Cardiac septum (tissue), 1 donor: ENCODE measurements at places on chromosomes 12 and 14. TPM values are rescaled to one million over a fixed set of nuclear protein-coding genes. Genes with fewer than 3 reads are reported as not detected.
A peak's percentile ranks its signal among the peaks of the same experiment; 100 is the strongest.

The SLC8A3 gene
- 0.19 TPM for total RNA-seq

The OTX2 gene
- total RNA-seq, result not detected

DNA sequence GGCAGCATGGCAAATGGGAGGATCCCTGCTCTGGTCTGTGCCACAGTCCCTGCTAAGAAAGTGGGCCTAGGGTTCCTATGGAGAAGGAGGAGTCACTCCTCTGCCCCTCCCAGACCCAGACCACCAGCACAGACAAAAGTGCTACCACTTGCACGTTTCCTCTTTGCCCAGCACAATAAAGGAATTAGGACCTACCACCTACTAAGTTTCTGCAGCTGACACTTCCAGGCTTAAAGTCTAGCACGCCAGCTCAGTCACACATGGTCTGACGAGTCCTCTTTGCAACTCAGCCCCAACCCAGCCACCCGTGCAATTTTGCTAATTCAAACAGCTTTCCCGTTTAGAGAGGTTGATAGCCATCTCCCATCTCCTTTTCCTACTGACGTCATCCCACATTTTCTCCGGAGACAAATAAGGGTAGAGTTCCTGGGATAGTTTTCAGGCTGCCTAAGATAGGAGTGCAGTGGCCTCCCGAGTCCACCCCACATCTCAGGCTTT lies 66.2 kb upstream of the PTGR2 start:
- no peak for DNase-seq

DNA sequence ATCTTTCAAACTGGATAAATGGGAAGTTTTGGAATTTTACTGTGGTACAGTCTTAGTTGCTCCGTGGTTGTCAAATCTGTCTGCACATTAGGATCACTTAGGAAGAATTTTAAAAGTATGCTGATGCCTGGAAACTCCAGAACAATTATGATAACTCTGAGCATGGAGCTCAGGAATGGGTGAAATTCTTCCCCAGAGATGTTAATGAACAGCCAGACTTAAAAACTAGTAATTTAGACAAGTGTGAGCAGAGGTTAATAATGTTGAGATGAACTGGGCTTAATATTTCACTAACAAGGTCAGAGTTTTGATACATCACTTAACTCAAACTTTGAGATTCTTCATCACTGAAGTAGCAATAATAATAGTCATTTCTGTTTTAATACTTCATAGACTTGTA lies 94.5 kb downstream of the NTS start:
- no peak for DNase-seq

- peak; percentile 89 for DNase-seq
These were observed 129.0 kb upstream of the MED13L start for GRCh38 chr12:116406529-116406928.
